ENCODE measurements at places on chromosomes 5 and 9. TPM values are rescaled to one million over a fixed set of nuclear protein-coding genes. Genes with fewer than 3 reads are reported as not detected.

The RBM18 gene
- 38.5 TPM for total RNA-seq

The RAD1 gene
- 22.7 TPM for total RNA-seq

The MYOZ3 gene
- 5.5 TPM for total RNA-seq

DNA sequence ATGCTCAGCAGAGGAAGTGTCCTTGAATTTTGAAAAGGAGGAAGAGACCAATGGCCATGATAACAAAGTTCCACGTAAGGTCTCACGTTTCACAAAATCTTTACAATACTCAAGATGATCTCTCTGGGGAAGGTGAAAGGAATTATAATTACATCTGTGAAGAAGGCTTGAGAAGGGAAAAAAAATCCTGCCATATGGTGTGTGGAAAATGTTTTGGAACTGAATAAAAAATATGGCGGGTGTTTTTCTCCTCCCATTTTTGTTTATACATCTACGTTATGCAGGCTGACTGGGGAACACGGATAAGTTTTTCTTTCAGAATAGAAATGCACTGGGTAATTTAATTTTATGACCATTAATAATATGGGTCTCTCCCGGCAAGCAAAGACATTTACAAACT, 425.6 kb upstream of the BRINP1 start:
- no peak for DNase-seq

DNA sequence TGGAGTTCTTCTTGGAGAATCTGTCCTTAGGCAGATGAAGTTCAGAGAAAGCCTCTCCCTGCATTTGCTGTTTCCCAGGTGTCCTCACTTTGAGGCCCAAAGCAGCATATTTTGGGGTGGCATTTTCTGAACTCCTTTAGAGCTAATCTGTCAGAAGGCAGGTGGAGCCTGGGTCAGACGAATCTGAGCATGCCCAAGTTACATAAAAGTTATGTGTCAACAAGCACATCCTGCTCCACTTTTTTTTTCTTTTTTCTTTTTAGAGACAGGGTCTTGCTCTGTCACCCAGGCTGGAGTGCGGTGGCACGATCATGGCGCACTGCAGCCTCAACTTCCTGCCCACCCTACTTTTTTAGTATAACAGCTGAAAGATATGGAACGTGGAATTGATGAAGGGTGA, 41.3 kb upstream of the HSPA9 start:
- DNase-seq: no peak

GRCh38 chr5:3122985-3123762, 371.7 kb upstream of the IRX2 start:
- DNase-seq: no peak

Data from Right ventricle myocardium inferior (tissue), 1 donor.